HTR-8/SVneo (cell line): ENCODE measurements at places on chromosomes 7 and 10.
A peak's percentile ranks its signal among the peaks of the same experiment; 100 is the strongest.

DNA sequence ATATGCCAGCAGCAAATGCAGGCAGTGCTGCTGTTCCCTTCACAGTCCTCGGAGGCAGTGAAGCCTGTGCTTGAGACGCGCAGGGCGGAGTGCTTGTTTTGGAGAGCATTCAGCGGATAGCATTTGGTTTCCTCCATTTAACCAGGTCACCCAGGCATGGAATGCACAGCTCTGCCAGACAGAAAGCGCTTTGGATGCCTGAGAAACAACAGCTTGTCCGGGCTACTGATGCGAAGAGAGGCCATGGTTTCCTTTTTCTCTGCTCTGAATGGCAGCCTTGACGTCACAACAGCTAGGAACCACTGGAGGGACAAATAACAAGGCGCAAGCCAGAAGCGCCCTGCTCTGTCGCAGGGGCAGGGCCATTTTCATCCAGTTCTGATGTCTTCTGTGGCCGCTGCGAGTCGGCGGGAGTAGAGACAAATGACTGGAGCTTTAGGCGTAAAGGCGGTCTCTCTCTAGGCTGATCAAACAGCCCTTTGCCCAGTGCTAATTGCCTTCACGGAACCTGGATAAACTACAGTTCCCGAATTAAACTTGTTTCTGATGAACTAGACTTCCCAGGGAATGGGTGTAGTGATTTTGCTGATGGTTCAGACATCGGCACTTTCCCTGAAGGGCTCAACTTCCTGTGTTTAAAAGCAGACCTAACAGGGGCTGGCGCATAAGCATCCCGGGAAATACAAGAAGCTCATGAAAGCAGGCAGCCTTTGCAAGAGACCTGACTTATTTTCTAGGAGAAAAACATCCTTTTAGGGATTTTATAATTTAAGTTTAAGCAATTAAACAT is 187.6 kb upstream of the KLF14 start:
- no peak for DNase-seq

- DNase-seq, result peak; percentile 30
Measured at GRCh38 chr7:136114966-136115762, 138.0 kb upstream of the MTPN start.

- no peak for DNase-seq
Measured at GRCh38 chr7:157903710-157904109, 566.9 kb downstream of the DNAJB6 start.

GRCh38 chr7:131109011-131109758 is 218.5 kb upstream of the MKLN1 start:
- DNase-seq, result no peak

DNA sequence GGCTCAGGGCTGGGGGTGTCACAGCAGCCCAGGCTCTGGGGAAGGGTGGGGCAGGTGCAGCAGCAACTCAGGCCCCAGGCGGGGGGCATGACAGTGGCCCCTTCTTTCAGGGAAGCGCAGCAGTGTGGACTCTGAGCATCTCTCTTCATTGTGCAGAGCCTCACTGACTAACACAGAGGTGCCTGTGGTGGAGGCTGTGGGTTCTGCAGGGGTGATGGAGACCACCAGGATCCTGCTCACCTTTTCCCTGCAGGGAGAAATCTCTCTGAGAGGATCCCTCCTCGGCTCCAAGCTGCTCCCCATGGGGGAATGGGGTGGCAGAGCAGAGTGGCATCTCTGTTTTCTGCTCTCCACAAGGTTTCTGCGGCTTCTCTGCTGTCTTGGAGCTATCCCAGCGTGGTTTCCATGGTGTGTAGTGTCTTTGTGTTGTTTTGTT is 37.8 kb upstream of the SHH start:
- DNase-seq, result no peak
